Mesothelial cell of epicardium (in vitro differentiated cells): ENCODE measurements at places on chromosomes 16 and 17. TPM values are rescaled to one million over a fixed set of nuclear protein-coding genes. Genes with fewer than 3 reads are reported as not detected.

Gene SNX20
- total RNA-seq: not detected in 3 replicates

Gene LAT
- 6.3 to 7.9 TPM (median 6.5 TPM) in 3 replicates for total RNA-seq

Gene ZPBP2
- not detected in 3 replicates for total RNA-seq

Gene CX3CL1
- total RNA-seq: 2.3 to 3.1 TPM (median 2.5 TPM) in 3 replicates

Gene TUBD1
- total RNA-seq: 10.5 to 13.9 TPM (median 13.0 TPM) in 3 replicates

Gene OR4D1
- total RNA-seq: not detected in 3 replicates

Gene ACSM2B
- total RNA-seq: not detected in 3 replicates

Gene C16orf92
- total RNA-seq: not detected in 3 replicates

DNA sequence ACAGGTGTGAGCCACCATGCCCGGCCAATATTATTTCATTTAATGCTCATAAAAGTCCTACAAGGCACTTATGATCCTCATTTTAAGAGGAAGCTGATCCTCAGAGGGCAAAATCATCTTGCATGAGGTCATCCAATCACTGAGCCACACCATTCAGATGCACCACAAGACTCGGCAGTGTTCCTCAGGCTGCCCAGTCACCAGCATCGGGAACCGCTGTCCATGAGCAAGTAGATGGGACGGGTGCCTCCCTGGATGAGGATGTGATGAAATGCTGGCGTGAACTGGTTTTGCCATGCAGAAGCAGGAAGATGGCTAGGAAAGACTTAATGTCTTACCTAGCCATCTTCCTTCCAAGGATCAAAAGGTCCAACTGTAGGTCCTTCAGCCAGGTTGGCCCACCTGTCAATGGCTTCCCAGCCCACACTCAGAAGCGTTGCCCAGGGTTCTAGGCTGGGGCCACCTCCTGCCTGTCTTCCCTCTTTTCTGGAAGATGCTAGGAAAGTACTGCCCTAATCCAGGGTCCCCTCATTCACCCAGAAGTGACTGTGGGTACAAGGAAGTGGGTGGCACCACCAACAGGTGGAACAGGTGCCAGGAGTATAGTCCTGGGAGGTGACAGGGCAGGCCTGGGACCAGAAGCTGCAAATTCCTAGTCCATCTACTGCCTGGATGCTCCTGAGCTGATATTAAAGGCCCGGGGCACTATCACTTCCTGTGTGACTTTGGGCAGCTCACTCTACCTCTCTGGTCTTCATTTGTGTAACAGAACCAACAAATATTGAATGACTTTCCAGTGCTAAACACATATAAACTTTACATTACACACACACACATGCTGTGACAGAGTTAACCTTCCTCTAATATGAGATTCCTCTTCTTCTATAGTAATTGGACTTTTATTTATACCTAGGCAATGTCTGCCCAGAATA lies 32.2 kb upstream of the CRYBA1 start:
- no peak for DNase-seq

DNA sequence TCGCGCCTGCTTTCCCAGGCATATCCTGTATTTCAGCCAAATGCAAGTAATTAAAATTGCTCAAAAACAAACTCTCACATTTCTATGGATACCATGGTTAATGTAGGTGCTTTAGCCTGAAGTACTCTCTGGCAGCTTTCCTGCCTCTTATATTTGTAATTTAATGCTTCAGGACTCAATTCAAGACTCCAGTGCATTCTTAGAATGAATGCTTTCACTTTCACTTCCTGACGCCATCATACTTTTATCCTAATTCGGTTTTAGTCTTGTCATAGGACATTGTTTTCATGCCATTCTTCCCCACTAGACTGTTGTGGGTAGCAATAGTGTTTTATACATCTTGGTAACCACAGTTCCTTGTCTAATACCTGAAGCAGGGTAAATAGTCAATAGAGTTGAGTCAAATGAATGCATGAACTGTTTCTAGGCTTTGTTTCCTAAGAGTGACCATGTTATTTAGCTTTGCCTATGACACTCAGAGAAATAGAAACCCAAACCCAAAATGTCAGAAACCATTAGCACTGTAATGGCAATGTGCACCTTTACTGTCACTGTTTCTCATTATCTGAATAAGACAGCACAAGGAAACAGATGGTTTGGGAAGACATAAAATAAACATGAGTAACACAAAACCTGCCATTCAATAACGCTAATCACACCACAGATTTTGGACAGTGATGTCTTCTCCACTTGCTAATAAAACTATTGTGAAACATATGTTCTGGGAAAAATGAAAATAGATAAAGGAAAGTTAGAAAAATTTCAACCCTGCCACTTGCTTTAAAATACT lies 705.5 kb downstream of the CDH11 start:
- DNase-seq: no peak

DNA sequence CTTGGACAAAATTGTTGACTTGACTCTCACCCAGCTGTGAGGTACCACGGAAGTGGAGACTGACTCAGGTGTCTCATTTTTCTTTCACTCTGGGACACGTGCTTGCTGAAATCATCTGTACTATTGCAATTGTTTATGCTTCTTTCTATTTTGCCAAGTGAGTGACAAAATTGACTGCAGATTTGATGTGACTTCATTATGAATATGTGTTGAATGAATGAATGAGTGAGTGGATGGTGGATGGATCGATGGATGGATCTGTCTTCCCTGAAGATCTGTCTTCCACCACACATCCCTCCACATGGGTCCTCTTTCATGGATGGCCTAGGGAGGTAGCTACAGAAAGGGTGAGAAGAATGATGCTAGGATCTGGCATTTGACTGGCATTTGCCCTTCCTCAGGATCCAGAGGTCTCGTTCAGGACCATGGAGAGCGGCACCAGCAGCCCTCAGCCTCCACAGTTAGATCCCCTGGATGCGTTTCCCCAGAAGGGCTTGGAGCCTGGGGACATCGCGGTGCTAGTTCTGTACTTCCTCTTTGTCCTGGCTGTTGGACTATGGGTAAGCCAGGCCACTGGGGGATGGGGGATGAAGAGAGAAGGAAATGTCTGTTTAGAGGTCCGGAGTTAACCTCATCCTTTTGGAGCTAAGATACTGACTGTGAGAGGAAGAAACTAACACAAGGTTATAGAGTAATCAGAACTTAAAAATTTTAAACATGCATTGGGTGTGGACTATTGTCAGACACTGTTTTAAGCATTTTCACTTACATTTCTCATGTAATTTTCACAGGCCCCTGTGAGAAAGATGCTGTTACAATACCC lies 12.7 kb downstream of the SLC5A11 start:
- DNase-seq: peak; percentile 75

- DNase-seq: no peak
These were observed 28.6 kb downstream of the C16orf74 start for GRCh38 chr16:85722128-85722893.

GRCh38 chr17:48055531-48056245 lies 7.5 kb downstream of the NFE2L1 start:
- no peak for DNase-seq

DNA sequence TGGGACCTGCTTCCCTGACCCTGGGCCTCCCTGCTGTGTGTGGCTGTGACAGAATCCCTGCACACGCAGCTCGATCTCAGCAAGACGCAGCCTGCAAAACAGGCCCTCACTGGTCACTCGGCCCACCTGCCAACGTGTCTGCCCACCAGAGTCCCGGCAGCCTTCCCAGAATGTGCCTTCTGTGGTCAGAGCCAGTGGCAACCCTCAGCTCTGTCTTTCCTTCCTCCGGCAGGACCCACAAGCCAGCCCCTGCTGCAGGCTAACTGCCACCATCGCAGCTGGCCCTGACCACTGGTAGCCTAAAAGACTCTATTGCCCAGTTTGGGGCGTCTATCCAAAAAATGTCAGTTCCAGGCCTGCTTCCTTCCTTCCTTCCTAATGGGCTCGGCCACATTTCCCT lies 83.2 kb downstream of the LITAF start:
- no peak for DNase-seq

DNA sequence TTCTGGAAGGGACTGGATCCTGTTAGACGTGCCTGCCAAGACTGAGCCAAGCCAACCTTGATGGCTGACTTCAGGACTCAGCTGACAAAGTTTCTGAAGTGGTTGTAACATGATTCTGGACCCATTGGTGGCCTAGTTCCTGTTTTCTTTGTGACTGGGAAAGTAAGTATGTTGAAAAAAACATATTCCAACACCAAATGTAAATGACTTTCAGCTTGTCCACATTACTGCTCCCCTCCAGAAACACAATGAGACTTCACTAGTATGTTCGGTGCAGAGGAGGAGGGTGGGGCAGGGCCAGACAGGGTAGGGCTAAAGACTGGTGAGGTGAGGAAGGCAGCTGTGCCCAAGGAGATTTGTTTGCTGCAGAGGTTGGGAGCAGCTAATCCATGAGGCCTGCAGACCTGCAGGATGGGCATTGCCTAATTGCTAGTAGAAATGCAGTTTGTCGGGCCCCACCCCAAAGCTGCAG lies 26.4 kb downstream of the NMT1 start:
- no peak for DNase-seq

DNA sequence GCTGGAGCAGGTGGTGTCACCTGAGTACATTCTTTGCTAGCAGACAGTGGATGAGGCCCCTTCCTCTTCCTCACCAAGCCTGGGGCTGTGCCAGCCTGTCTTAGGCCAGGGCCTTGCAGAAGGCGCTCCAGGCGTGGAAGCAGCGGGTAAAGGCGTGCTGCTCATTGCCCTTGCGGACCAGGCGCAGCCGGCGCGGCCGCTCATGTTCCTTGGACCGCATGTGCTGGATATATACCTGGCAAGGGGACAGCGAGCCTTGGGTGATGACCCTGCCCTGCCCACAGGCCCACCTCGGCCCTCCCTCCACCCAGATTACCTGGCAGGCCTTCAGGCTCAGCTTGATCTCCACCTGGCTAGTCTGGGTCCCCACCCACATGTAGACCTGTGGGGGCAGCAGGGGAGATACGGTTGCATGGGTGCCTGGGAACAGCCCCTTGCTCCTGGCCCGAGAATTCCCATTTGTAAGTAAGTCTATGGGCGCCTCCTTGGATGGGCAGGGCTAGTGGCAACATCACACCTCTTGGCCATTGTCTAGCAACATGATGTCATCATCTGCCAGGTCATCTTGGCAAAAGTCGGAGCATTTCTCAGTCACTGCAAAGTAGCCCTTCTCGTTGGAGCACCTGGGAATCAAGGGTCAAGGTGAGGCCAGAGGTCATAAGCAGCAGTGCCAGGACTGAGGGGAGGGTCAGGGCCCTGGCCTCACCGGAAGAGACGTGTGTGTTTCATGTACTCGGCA lies 13.3 kb downstream of the FLII start:
- DNase-seq: no peak

- DNase-seq: peak; percentile 55
These were observed 5.9 kb upstream of the UBE2O start for GRCh38 chr17:76458580-76459490.

DNA sequence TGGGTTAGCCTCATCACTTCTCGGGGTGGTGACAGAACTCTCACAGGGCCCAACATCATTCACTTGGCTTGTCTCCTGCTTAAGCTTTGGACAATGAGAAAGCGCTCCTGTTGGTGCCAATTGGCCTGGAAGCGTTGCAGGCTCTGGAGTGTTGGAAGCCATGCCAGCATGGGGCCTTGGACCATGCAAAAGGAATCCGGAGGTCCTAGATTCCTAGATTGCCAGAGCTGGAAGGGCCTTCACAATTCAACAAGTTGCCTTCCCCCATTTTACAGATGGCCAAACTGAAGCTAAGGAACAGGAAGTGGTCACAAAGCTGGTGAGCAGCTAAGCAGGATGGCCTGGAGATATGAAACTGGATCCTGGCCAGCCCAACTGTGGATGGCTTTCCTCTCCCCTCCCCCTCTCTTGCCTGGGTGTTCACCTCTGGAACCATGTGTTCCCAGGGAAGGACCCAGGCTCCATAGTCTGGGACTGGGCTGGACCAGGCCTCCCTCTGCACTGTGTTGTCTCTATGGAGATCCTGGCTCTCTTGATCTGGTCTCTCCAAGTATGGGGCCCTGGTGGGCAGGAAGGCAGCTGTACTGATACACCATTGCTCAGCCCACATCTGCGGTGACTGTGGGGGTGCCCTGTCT lies 6.0 kb upstream of the IGFBP4 start:
- no peak for DNase-seq

DNA sequence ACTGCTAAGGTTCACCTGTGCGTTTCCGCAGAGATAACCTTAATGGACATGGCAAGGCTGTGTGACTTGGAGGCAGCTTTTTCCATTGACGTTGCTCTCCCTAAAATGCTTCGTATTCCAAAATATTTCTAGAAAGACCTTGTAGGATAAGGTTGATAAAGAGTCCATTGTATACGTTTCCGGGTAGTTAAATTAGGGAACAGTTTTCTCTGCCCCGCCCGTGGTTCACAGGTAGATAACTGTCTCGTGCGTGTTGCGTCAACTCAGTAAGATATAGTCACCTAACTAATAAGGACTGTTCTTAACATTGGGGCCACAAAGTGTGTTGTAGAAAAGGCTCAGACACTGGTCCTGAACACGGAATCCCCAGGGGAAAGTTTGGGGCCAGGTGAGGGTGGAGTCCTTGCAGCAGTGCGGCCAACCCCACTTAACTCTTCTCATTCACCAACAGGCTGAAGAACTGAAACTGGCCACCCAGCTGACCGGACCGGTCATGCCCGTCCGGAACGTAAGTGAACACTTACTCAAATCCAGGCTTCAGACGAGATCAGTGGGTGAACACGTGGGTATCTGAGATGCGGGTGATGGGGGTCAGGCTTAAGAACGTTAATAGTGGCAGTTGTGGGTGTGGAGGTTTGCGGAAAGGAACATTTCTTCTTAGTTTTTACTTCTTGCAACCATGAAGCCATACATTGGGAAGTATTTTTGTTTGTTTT lies 1.6 kb downstream of the RPL13 start:
- DNase-seq: no peak

GRCh38 chr17:62998665-62999393 lies 32.8 kb downstream of the TANC2 start:
- no peak for DNase-seq

GRCh38 chr17:48483471-48484131 lies 47.2 kb downstream of the HOXB1 start:
- peak; percentile 30 for DNase-seq

- no peak for DNase-seq
These were observed 187.1 kb downstream of the TMEM114 start for GRCh38 chr16:8402981-8403843.

GRCh38 chr17:44989552-44990138 lies 21.5 kb upstream of the C1QL1 start:
- no peak for DNase-seq

DNA sequence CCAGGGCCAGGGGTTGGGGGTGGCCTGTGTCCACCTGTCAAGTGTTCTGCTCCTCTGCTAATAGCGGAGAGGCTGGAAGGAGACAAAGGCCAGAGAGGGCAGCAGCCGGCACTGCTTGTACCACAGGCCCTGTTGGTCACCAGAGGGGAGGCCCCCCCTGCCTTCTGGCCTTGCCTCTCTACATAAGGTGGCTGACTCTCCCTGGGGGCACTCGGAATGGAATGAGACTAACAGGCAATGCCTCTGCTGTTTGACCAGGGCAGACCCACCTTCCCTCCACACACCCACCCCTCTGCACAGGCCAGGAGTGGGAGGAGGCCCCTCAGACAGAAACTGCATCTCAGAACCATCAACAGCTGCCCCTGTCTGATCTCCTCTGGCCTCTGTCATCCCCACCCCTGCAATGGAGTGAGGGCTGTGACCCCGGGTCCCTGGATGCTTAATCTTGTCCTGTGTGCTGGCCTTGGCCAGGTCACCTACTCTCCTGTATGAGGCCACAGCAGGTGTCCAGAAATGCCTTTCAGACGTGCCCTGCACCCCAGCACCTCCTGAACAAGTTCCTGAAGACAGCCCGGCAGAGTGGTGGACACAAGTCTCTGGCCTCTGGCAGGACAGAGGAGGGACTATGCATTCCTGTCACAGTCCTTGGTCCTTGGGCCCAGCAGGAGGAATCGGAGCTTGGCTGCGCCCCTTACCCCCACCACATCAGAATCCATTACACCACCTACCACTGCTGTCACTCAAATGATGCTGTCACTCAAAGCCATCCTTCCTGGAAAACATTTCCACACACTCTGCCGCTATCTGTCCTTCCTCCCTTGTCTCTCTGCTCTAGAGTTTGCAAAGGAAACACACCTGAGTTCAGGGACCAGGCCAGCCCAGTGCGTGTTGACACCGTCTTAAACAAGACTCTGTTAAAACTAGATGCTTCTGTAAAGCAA lies 107.5 kb upstream of the ZNF750 start:
- no peak for DNase-seq
